ENCODE measurements at places on chromosomes 12 and 14. TPM values are rescaled to one million over a fixed set of nuclear protein-coding genes. Genes with fewer than 3 reads are reported as not detected.

GRCh38 chr14:86673523-86673969 lies 1143.6 kb downstream of the FLRT2 start:
- H3K27ac ChIP-seq: no peak overlapping the region
- H3K27me3 ChIP-seq: no peaks in the 10 kb centered on the region
- H3K36me3 ChIP-seq: no peaks in the 10 kb centered on the region
- no peak for DNase-seq
- no peak overlapping the region for H3K4me3 ChIP-seq

FAM90A1 gene
- total RNA-seq: not detected

DNA sequence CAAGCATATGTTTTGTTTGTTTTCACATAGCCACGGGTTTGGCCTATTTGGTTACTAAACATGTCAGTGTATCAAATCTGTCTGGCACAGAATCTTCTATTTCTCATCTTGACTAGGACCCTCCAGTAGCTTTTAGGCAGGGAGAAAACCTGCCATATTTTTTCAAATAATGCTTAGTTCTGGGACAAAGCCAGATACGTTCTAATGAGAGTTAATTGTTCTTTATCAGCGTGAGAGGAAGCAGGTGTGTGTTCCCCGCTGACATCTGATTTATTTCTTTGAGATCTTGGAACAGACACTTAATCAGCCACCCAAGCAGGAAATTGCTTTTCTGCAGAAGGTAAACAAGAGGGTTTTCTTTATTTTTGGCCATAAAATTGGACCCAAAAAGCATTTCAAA lies 54.8 kb downstream of the GOLGA5 start:
- H3K27me3 ChIP-seq: no peaks in the 10 kb centered on the region
- no peak for DNase-seq
- H3K36me3 ChIP-seq: no peaks in the 10 kb centered on the region
- H3K27ac ChIP-seq: no peak overlapping the region

- no peak overlapping the region for H3K27ac ChIP-seq
Observed at GRCh38 chr12:12229556-12230092, 37.2 kb downstream of the LRP6 start.

GYS2 gene
- total RNA-seq: not detected

GRCh38 chr14:52473557-52473956 lies 78.7 kb downstream of the TXNDC16 start:
- H3K27ac ChIP-seq: no peak overlapping the region
- H3K4me3 ChIP-seq: no peak overlapping the region
- H3K4me1 ChIP-seq: no peaks in the 10 kb centered on the region
- H3K36me3 ChIP-seq: no peaks in the 10 kb centered on the region
- no peak for DNase-seq

DNA sequence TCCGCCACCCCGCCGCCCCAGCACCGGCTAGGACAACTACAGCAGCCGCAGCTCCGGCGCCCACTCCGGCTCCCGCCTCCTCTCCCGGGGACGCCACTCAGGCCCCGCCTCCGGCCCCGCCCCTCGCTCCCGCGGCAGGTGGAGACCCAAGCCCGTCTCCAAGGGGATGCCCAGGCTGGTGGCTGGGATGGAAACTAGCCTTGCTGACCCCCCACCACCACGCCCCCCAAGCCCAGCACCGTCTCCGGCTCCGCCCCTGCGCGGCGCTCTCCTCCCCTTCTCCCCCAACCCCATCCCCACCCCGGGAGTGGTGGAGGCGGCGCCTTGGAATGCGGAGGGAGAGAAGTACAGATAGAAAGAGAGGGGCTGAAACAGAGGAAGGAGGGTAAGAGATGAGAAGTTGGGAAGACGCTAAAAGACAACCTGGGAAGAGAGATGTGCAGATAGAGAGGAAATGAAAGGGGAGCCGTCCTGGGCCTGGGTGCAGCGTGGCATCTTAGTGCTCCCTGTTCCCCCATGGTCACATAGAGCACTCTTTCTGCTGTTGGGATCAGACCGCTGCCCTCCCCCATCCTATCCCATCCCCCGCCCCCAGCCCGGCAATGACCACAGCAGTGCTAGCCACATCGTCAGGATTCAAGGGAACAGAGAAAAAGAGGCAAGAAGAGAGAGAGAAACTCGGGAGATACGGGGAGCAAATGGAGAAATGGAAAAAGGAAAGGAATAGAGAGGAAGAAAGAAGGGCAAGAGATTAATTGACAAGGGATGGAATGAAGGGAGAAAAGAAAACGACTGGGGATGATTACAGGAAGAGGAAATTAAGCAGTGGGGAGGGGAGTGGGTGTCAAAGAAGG lies at the start of gene ITGA7:
ITGA7 (minus strand) TSS at position 64 of the 854 bp plus-strand sequence. CDS start 222 bp downstream, outside the sequence.
- peaks cover 11% of the 10 kb centered on the region for H3K4me1 ChIP-seq
- H3K27ac ChIP-seq: 0 out of 2 replicates have a peak within 1 kb of the TSS, but pooled peaks have one; percentile 54
- peak within 1 kb of the TSS; percentile 86 for H3K4me3 ChIP-seq
- H3K36me3 ChIP-seq: no peaks in the 10 kb centered on the region
- DNase-seq: peak; percentile 99
